Fibroblast of the aortic adventitia (primary cell): ENCODE measurements at places on chromosomes 1 and 21.

- peak; percentile 17 for DNase-seq
These were observed 704 bp downstream of the ALG6 start for GRCh38 chr1:63368131-63368530.

DNA sequence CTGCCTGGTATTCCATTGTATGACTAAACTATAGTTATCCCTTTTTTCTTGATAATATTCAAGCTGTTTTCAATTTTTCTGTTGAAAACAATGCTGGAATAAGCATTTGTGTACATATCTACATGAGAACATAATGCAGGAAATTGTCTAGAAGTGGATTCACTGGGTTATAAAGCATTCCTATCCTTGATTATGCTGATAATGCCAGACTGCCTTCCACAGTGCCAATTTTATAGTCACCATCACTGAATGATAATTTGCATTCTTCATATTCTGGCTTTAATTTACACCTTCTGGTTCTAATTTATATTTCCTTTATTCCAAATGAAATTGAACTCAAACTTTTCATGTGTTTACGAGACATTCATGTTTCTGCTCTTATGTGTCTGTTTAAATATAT, 651.0 kb upstream of the PLXNA2 start:
- no peak for DNase-seq

- peak; percentile 93 for DNase-seq
These were observed 11.6 kb upstream of the KCNJ15 start for GRCh38 chr21:38244885-38245869.

GRCh38 chr1:207565546-207566468, 69.8 kb downstream of the CR1 start:
- DNase-seq = peak; percentile 17

DNA sequence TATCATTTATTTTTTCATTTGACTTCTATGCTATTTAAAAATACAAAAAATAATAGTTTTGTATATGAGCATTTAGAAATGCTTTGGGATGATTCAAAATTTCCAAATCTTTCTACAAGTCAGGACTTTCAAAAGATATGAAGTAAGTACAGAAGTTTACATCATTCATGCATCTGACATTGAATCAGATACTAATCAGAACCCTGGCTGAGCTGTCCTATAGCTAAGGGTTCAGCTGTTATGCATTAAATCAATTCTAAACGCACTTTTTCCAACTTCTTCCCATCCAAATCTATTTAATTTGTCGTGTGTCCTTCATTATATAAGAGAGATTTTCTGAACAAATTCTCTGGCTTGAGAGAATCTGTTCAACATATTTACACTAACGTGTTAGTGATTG, 779.4 kb downstream of the LTN1 start:
- DNase-seq = peak; percentile 19

DNA sequence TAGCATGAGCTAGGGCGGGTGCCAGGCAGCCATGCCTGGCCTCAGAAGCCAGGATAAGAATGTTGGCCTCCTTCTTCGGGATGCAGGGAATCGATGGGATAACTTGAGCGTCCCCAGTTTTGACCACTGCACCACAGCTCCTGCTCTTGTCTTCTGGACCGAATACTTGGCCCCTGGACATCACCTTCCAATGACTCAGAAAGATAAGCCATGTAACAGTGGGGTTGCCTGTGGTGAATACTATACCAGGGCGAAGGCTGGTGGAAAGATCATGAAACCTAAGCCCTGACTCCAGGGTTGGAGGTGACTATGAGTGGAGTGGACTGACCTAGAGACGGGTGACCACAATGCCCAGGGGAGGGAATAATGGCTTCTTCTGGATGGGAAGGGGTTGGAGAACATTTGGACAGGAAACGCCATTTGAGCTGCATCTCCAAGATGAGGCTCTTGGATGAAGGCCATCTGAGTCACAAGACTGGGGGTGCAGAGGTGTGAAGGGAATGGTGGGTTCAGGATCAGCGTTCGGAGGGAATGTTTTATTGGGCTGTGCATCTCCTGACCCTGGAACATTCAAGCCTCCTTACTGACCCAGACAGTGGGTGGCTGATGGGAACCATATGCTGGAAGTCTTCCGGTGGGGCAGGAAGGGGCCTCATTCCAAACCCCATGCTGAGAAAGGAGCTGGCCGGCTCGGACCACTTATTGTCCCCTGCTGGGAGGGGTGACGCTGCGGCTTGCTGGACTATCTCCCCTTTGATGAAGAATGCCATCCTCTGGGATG, 18.5 kb upstream of the KCNE2 start:
- DNase-seq = no peak

- no peak for DNase-seq
These were observed 65.4 kb downstream of the SLC35A3 start for GRCh38 chr1:100035214-100035613.

DNA sequence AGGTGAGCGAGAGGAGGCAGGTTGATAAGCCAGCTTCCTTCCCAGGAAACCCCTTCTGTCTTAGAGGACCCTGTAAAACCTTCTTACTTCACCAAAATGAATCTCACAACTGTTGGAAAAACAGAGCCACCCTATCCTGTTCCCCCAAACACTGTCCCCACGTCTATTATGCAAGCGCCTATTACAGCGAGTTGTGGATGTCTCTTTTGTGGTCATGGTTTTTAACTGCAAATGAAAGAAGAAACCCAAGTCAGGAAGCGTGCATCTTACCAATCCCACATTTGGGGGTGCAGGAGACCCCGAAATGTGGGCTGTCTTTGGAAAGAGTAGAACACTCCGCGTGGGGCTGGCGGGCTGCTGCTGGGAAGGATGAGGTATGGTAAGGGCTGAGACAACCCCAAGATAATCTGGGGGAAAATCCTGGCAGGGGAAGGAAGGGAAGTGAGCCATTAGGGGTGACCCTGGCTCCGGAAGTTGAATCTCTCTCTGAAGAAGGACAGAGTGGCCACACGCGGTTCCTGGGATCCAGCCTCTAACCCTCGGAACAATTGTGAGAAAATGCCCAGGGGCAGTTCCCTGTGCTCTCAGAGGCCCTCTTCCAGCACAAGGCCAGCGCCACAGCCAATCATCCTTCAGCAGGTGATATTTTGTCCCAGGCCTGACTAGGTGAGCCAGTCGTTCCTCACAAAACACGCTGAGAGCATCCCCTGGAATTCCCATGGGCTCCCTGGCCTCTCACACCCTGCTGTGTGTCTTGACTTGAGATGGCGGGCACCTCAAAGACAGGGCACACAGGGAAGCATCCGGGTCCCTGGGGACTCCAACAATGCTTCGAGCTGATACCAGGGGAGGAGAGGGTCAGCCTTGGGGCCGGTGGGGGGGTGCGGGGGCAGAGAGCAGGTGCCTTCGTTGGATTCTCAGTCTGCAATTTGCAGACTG, 168.5 kb upstream of the IRF2BP2 start:
- no peak for DNase-seq

DNA sequence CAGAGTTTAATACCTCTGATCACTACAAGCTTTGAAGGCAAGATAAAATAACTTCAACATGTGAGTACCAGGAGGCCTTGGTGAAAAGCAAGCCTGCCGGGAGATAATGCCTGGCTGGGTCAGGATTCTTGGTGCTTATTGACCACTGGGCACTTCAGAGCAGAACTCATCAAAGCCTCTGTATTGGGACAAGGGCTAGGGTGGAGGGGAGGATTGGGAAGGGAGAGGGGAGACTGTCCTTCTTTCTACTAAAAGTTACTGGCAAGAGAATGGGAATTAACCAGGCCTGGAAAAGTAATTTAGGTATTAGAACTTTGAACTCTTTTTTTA, 35.2 kb downstream of the NEK2 start:
- DNase-seq = no peak

DNA sequence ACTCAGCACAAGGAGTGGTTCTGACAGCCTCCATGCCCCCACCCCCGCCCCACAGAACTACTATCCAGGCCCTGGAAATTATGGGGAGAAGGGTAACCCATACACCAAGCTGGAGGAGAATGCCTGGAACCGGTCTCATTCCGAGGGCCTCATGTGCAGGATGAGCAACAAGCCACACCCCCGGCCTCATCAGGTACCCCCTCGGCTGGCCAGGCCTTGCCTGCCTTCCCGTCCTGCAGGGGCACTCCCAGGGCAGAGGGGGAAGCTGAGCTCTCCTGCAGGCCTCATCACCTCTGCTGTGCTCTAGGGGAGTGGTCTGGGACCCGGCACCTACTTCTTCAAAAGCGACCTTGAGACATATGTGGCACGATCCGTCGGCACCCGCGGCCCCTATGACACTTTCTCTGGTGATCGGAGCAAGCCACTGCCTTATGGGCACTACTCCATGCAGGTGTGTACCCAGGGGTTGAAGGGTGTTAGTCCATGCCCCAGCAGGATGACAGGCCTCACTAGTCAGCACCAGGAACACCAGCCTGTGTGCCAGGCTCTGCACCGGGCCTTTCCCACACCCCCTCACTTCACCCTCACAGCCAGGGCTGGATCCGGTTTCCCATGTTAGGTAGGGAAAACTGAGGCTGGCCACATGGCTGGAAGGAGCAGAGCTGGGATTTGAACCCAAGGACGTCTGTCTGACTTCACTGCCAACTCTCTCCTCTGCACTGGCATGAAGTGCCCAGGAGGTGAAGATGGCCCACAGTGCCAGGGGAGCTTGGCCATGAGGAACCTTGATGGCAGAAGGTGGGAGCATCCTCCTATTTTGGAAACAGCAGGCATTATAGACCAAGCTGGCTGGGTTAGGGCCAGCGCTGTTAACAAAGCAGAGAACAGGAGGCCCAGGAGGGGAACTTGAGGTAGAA, 10.9 kb upstream of the TTC22 start:
- DNase-seq = no peak

- DNase-seq = peak; percentile 85
These were observed 75.7 kb upstream of the KIF26B start for GRCh38 chr1:245079021-245079609.

GRCh38 chr1:17875171-17875881, 120.2 kb downstream of the ACTL8 start:
- peak; percentile 59 for DNase-seq

DNA sequence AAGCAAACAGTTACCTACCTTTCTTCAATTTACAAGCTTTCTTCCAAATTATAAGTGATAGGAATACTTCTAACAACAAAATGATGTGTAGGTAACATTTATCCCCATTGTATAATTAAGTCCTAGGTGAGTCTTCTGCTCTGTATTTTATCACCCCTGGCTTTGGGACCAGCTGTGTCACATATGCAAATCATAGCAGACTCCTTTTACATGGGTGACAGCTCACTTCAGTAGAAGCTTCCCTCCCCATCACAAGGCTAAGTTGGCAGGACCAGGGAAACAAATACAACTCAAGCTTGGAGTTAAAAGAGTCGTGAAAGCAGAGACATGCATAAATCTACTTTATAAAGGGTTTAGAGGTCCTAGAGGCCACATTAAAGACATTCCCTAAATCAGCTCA, 121.1 kb upstream of the RUNX1 start:
- no peak for DNase-seq

DNA sequence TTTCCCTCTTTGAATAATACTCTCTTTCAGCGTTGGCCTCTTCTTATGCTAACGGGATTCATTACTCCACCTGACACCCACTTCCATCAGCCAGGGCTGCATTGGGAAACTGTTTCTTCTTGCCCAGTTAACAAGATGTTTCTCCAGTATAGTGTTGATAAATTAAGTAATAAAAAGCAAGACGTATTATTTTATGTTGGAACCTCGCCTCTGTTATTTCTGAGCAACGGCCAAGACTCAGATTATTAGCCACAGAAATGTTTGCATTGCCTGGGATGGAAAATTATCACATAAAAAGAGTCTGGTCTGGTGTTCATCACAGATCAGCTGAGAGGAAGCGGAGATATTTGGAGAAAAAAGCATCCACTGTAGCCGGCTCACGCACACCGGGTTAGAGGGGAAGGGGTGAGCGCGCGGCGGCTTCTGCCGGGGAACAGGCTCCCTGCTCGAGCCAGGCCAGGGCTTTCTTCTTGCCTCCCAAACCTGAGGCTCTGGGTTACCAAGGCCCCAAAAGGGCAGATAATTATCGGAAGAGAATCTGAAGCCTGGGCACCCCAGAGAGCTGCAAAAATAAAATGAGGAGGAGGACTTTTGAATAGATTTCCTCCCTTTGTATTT, 189.5 kb downstream of the PRDM16 start:
- peak; percentile 82 for DNase-seq

GRCh38 chr1:231216498-231216897, 24.5 kb upstream of the GNPAT start:
- DNase-seq = no peak

DNA sequence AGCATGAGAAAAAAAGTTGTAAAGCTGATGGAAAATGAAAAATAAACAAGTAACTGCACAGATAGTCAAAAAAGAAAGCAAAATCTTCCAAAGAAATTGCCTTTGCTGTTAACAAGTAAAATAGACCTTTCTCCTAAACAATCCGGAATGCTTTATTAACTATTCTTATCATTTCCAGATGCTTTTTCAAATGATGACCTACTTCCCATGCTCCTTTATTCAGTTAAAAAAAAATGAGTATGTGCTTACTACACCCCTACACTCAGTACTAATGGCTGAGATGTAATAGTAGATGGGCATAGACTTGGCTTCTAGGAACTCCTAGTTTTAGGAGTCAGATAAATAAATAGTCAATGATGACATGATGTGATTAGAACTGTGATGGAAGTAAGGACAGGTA, 108.5 kb downstream of the NIBAN1 start:
- DNase-seq = no peak

- no peak for DNase-seq
These were observed 2.0 kb downstream of the CR1 start for GRCh38 chr1:207497941-207498340.

GRCh38 chr1:37809942-37810341, 1.9 kb upstream of the YRDC start:
- peak; percentile 9 for DNase-seq

DNA sequence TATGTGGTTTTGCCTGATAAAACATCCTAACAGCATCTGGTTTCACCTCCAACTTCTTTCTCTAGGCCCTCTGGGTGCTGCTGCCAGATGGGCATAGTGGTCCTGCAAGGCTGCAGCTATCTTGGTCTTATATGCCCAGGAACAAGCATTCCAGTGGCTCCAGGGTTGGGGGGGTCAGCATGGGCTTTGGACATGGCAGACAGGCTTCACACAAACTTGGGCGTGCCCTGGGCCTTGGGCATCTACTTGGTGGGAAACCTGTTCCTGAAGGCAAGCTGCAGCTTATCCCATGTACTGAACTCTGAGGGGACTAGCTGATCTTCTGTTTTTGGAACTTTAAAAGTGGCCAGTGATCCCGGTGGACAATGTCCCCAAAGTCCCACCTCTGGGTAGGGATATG, 54.9 kb upstream of the ZNF678 start:
- DNase-seq = no peak

- no peak for DNase-seq
These were observed 4.5 kb downstream of the C21orf58 start for GRCh38 chr21:46319186-46319585.

DNA sequence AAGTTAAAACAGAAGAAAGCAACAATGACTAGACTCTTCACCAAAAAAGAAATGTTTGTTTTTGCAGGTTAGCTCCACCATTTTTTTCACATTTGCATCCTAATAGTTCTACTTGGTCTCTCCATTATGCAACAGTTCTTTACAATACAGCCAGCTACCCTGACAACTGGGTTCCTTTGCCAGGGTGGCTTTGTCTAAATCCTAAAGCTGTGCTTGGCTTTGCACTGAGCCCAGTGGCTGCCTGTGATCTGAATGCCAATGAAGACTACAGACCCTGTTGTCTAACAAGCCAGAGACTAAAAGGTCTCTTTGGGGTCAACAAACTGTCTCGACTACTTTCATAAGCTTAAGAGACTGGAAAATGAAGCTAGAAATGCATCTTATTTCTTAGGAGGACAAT, 112.0 kb downstream of the AKT3 start:
- no peak for DNase-seq
